ENCODE measurements at places on chromosomes 6 and 20. TPM values are rescaled to one million over a fixed set of nuclear protein-coding genes. Genes with fewer than 3 reads are reported as not detected.

The BPI gene
- total RNA-seq: 0.12 TPM

The SCUBE3 gene
- total RNA-seq: 4.2 TPM

The GRM1 gene
- not detected for total RNA-seq

The CST4 gene
- total RNA-seq: not detected

The PTCRA gene
- not detected for total RNA-seq

The WFDC5 gene
- total RNA-seq: not detected

The SLC22A7 gene
- not detected for total RNA-seq

The CDH26 gene
- not detected for total RNA-seq

The KAT14 gene
- total RNA-seq: 15.7 TPM

The UTRN gene
- total RNA-seq: 81.8 TPM

The ARMH2 gene
- not detected for total RNA-seq

The LY6G6C gene
- total RNA-seq: not detected

The SIRPA gene
- total RNA-seq: 18.8 TPM

The ADGRF5 gene
- 3.0 TPM for total RNA-seq

The GFRA4 gene
- not detected for total RNA-seq

The EEF1E1 gene
- total RNA-seq: 16.7 TPM

The ADGRB3 gene
- total RNA-seq: 2.3 TPM

The ADGB gene
- not detected for total RNA-seq

The HNF4A gene
- not detected for total RNA-seq

The TNFRSF21 gene
- total RNA-seq: 40.1 TPM

The SAMD3 gene
- 2.8 TPM for total RNA-seq

The TRAM2 gene
- 77.6 TPM for total RNA-seq

The DZANK1 gene
- total RNA-seq: 0.35 TPM

The FRK gene
- total RNA-seq: 1.2 TPM

The IL20RA gene
- 0.85 TPM for total RNA-seq

The ZNF831 gene
- total RNA-seq: not detected

The PBOV1 gene
- not detected for total RNA-seq

The SDCBP2 gene
- 5.8 TPM for total RNA-seq

The SFTA2 gene
- not detected for total RNA-seq

The TRMT6 gene
- total RNA-seq: 2.9 TPM

The MAP1LC3A gene
- total RNA-seq: 84.7 TPM

The PRSS16 gene
- total RNA-seq: not detected

The MLIP gene
- total RNA-seq: 1.3 TPM

The MAFB gene
- 1.1 TPM for total RNA-seq

The MCHR2 gene
- total RNA-seq: not detected

The PPP1R16B gene
- 0.60 TPM for total RNA-seq

The LY6G6D gene
- total RNA-seq: not detected

The HLA-F gene
- total RNA-seq: 0.26 TPM

The LRRC73 gene
- total RNA-seq: 1.5 TPM

The MTFR2 gene
- 0.17 TPM for total RNA-seq

The ZBTB46 gene
- 3.4 TPM for total RNA-seq

The ID1 gene
- total RNA-seq: 254 TPM

The VSTM2L gene
- 8.6 TPM for total RNA-seq

The PLN gene
- total RNA-seq: not detected
